ENCODE measurements at places on chromosomes 5 and 9.

- DNase-seq = no peak
These were observed 35.4 kb downstream of the STXBP1 start for GRCh38 chr9:127647451-127647850.

GRCh38 chr5:82858151-82859025 is 218.8 kb downstream of the TMEM167A start:
- peak; percentile 56 for DNase-seq

- DNase-seq = no peak
These were observed 7.7 kb upstream of the SEMA5A start for GRCh38 chr5:9553561-9553960.

DNA sequence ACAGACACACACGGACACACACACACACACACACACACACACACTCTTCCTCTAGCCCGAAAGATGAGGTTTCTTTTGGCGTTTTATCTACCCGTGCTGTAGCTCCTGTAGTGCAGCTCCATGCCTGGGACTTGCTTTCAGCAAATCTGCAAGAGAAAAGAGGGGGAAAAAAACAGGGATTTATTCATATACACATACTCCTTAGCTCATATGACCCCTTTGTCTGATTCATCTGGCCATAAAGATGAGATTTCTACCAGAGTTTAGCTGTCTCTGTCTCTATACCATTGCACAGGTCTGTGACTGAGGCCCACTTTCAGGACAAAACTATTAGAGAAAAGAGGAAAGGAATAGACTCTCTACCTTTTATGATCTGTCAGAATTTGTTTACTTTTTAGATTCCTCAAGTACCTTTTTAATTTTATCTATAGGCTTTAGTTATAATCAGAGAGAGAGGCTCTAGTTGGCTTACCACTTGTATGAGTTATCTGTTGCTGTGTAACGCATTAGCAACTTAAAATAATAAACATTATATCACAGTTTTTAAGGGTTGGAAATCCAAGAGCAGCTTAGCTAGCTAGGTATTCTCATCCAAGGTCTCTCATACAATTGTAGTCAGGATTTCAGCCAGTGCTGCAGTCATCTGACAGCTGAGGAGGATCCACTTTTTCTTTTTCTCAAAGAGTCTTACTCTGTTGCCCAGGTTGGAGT is 14.7 kb downstream of the SNX2 start:
- no peak for DNase-seq

DNA sequence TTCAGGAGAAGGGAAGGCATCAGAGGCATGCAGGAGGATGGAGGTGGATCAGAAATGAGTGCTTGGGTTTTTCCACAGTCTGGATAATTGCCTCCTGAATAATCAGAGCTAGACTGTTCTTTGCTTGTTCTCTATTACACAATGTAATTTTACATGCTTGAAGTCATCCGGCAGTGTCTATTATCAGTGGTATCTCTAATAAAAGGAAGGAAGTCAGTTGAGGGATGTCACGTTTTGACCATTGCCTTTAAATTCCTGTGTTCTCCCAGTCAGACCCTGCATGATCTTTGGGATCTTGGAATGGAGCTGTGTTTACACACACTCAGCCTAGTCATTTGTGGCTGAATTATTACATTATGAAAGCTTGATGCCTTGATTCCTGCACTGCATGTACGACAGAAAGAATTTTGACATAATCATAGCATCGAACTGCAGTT is 91.0 kb downstream of the PDE8B start:
- DNase-seq = no peak

DNA sequence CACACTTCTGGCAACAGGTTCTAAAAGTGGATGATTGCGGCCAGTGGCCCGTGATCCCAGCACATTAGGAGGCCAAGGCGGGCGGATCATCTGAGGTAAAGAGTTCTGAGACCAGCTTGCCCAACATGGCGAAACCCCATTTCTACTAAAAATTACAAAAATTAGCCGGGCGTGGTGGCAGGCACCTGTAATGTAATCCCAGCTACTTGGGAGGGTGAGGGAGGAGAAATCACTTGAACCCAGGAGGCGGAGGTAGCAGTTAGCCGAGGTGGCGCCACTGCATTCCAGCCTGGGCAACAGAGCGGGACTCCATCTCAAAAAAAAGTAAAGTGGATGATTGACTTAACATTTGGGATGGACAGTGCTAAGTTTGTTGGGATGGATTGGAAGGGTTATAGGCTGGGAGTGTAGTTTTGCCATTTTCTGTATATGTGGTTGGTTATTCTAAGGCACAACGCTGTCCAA is 3.4 kb downstream of the MATR3 start:
- no peak for DNase-seq

GRCh38 chr5:41575110-41575779 is 64.8 kb upstream of the PLCXD3 start:
- no peak for DNase-seq

GRCh38 chr5:157471709-157472108 is 11.7 kb downstream of the NIPAL4 start:
- no peak for DNase-seq

DNA sequence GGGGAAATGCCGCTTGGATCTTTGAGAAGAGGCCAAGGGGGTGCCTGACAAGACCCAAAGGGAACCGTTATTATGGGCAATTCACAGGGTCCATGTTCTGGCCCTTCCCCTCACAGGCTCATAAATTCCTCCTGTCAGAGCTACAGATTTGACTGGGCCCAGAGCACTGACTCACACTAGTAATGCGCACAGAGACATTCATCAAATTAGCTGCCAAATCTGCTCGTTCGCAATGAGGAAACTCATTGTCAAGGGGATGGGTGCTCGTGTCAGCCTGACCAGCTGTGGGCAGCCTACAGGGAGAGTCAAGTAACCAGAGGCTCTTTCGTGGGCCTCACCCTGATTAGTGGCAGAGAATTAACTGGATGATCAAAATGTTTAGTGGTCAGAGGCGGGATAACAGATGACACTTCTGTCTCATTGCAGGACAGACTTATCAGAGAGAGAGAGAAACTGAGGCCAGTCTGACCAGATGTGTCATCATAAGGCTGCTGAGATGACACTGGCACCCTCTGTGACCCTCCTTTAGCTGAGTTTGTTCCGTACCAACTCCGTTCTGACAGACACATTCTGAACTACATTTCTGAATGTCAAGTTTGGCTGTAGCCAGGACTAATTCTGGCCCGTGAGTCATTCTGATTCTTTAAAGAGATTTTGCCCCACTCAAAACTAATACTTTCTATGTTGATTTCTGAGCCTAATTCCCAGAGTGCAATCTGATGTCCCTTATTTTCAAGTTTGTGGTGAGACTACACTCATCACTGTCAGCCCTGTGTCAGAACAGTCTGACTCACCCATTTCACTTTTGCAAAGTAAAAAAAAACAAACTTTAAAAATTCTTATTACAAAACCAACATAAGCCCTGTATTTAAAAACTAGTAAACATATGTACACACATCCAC is 377.1 kb downstream of the ACTL7B start:
- DNase-seq = no peak

GRCh38 chr5:106408570-106408969 is 1262.2 kb downstream of the EFNA5 start:
- no peak for DNase-seq

GRCh38 chr9:38359689-38360385 is 32.7 kb upstream of the ALDH1B1 start:
- no peak for DNase-seq

DNA sequence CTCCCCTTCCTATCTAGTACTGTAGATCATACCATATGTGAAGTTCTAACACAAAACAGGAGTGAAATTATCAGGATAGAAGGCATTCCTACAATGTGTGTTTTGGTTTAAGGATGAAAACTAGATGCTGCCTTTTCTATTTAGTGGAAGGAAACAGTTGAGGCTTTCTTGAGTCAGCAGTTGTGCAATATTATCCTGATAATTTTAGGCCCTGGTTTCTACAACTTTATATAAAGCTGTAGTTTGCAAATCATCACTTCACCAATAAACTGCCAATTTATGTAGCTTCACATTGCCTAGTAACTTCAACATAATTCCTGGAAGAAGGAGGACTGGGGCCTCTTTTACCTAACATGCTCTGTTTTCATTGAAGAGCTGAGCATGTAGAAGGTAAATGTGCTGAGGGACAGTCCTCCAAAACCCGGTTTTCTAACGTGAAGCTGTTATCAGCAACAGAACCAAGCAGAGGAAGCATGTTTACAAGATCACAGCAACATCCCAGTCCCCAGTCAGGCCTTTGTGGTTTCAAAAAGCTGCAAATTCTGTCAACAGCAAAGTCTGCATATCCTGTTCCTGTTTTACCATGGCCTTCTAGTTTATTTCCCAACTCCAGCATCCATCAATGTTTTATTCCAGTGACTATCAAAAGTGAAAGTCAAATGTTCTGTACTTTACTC is 513.4 kb upstream of the MEF2C start:
- no peak for DNase-seq

DNA sequence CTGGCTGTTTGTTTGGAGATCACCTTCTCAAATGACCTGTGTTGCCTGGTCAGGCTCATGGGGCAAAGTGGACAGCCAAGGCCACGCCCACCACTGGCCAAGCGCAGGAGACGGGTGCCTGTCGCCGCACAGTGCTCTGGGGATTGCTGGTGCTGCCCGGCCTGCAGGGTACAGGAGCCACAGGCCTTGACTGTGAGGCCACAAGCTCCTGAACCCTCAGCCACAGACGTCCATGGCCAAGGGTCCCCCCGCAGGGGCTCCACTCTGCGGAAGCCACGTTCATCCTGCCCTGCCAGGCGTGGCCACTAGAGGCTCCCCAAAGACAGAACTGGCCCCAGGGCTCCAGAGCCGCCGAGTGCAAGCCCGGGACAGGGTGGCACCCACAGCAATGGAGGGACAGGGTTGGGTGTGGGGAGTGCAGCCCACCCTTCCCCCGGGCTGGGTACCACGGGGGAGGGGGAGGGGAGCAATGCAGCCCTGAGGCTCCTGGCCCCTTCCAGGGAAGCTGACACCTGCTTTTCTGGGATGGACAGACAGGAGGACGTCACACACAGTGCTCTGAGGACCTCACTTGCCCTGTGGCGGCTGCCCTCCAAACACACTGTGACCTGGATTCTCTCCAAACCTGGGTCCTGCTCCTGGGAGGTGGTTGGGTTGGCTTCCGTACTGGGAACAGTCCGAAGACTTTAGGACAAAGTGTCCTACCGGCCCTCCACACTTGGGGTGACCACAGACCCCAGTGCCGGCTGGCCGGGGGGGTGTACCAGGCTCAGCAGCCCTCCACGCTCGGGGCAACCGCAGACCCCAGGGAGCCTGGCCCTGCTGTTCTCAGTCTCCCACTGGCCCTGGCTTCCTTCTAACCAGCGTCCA is 21.5 kb downstream of the TPPP start:
- peak; percentile 79 for DNase-seq

DNA sequence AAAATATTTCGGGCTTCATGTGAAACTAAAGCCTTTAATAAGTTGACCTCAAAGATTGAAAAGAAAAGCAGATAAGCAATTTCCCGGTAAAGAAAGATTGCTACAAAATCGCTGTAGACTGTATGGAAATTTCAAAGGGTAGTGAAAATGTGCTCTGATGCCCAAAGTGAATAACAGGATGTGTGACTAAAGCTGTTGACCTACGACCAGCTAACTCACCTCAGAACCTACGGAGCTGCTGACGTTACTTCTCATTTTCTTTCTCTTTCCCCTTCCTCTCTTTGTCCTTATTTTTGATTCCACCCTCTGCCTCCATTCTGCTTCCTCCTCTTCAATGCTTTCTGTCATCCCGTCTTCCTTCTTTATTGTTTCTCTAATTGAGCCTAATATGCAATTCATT is 103.2 kb downstream of the PDE4D start:
- no peak for DNase-seq

DNA sequence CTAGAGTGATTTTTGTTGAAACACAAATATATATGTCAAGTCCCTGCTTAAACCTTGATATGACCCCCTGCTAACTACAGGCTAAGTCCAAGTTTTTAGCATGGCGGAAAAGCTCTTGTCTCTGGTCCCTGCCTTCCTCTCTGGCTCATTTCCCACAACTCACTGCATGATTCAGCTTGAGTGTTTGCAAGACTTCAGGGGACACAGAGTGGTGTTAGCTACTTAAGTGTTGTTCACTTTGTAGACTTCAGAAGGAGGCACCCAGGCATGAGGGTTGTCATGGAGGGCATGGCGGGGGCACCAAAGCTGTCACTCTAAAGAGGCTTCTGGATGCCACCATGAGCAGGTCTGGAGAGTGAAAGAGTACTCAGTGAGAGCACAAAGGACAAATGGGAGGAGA is 362.4 kb upstream of the ACTBL2 start:
- no peak for DNase-seq

All from left hindlimb (tissue), 1 donor.